ENCODE measurements at places on chromosomes 12 and 14. TPM values are rescaled to one million over a fixed set of nuclear protein-coding genes. Genes with fewer than 3 reads are reported as not detected.

DNA sequence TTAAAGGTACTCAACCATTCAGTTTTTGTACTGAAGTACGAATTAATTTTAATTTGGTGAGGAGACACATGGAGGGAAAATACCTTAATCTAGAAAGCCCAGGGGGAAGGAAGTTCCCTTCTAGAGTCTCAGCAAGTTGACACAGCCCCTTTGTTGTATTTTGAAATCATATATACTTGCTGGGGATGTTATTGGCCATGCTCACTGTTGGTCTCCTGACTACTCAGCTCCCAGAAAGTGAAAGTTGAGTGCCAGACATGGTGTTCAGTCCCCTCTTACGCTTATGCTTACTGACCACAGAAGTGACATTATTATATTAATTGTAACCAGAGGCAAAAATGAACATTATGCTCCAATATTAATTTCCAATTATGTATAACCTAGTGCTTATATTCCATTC lies 28.1 kb downstream of the ARF6 start:
- no peak for DNase-seq

The MTA1 gene
- 51.5 TPM for total RNA-seq

- DNase-seq = no peak
Observed at GRCh38 chr12:5522432-5523335, 90.8 kb downstream of the NTF3 start.

GRCh38 chr12:12474471-12474928 lies 88.2 kb downstream of the DUSP16 start:
- no peak for DNase-seq

GRCh38 chr14:69059658-69060623 lies 80.8 kb upstream of the ACTN1 start:
- DNase-seq = no peak

DNA sequence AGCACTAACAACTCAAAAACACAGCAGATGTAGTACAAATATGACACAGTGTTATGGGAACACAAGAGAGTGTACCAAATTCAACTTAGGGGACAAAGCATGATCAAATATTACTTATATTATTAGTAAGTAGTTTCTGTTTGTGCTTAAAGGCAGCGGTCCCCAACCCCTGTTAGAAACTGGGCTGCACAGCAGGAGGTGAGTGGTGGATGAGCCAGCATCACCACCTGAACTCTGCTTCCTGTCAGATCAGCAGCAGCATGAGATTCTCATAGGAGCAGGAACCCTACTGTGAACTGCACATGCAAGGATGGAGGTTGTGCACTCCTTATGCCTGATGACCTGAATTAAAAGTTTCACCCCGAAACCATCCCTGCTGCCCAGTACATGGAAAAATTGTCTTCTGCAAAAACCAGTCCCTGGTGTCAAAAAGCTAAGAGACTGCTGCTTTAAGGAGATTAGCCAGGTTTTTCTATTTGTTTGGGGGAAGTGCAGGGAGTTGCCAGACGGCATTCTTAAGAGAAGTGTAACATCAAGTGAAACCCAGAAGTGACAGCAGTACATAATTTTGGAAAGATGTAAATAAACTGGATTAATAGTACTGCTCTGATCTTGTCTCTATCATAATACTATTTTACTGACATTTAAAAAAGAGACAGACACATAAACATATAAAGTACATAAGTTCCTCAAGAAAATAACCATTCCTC lies 26.7 kb downstream of the GTF2A1 start:
- no peak for DNase-seq

DNA sequence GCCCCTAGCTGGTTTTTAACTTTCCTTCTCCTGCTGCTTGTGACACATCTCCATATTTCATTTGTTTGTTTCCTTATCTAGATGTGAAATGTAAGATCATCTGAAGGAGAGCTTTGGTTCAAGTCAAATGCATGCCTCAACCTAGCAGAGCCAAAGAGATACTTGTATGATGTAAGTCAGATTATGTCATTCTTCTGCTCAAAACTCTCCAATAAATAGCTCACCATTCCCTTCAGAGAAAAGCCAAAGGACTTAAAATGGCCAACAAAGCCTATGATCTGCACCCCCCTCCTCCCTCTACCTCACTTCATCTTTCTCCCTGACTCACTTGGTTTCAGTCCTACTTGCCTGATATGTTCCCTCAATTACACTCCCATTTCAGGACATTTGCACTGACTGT lies 68.1 kb downstream of the COX16 start:
- DNase-seq = no peak

- no peak for DNase-seq
Observed at GRCh38 chr12:11508699-11509098, 113.3 kb upstream of the PRB2 start.

DNA sequence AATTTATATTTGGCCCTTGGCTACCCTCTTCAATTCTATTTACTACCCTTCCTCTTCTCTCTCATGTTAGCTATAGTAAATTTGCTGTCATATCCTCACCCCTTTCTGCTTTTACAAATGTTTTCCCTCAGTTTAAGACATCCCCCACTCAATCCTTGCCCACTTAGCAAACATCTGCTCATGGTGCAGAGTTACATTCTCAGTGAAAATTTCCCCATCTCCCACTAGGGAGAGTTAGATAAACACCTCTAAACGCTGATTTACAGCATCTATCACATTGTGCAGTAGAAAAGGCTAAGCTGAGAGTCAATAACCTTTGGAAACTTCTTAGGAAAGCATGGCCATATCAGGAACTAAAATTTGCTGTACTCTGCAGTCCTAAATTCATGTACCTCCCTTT lies 69.0 kb downstream of the DENND5B start:
- no peak for DNase-seq

- DNase-seq = no peak
Observed at GRCh38 chr12:98635657-98636323, 8.8 kb downstream of the IKBIP start.

GRCh38 chr12:110355073-110355472 lies 48.4 kb downstream of the ANAPC7 start:
- no peak for DNase-seq

DNA sequence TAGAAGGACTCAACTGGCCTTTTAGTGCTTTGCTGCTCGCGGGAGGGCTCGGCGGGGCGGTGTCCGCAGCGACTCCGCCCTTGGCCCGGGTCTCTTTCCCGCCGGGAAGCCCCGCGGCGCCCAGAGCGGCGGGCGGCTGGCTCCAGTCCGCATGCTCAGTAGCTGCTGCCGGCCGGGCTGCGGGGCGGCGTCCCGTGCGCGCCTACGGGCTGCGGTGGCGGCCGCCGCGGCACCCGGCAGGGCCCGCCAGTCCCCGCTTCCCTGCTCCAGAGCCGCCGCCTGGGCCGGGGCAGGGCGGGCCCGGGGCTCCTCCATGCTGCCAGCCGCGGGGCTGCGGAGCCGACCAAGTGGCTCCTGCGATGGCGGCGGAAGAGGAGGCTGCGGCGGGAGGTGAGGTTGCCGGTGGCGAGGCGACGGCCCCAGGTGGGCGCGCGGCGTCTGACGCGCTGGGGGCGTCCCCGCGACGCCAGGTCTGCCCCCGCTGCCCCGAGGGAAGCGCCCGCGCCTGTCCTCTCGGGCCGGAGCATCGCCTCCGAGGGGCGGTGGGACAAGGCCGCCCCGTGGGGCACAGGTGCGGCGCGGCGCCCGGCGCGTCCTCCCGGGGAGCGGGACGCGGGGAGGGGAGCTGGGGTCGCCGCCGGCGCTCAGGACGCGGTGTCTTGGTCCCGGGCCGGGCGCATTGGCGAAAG lies at the start of gene BMAL2:
BMAL2 (plus strand) TSS at position 123 of the 689 bp plus-strand sequence; CDS start at position 360, 237 bp downstream.
- DNase-seq = no peak

The SPX gene
- 0.95 TPM for total RNA-seq

The APEX1 gene
- total RNA-seq = 21.2 TPM

DNA sequence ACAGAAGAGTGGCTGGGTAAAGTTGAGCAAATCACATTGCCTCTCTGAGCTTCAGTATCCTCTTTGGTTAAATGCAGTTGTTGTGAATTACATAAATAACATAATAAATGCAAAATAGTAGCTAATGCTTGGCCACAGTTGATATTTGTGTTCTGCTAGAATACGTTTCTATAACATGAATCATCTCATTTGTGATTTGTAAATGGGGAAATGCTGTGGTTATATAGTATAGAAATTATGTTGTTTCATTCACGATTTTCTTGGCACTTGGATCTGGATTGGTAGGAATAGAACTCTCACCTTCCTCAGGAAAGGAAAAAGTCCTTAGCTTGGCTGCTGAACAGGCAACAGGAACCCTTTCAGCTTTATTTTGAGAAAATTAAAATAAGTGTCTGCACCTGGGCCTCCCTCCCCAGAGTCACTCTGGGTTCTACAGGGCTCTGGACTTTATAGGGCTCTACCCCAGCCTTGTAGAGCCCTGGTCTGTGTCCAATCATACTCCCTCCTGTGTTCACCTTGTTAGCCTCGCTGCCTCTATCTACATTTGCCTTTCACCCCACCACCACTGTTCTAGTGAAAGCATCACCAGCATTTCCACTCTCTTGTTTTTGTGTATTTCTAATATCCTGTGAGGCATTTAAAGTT lies 107.7 kb upstream of the BCAT1 start:
- no peak for DNase-seq

The GYS2 gene
- not detected for total RNA-seq

DNA sequence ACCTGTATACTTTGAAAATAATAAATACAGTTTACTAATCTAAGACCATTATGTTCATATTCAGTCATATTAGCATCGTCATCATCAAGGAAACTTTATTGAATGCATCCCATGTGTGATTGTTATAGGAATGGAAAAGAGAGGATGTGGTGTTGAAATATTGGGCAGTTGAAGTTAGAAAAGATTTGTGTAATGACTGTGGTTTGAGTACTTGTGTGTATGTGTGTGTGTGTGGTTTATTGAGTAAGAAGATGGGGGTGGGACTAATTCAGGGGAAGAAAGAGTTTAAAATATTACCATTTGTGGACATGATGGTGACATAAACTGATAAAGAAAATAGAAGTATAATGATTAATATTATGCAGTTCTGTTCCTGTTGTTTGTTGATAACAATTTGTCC lies 238.7 kb upstream of the SEL1L start:
- DNase-seq = no peak

- no peak for DNase-seq
Observed at GRCh38 chr12:59977779-59978178, 381.9 kb downstream of the SLC16A7 start.

The NKX2-1 gene
- not detected for total RNA-seq

The ART4 gene
- total RNA-seq = 4.8 TPM

The REP15 gene
- 0.95 TPM for total RNA-seq

GRCh38 chr12:77833329-77833728 lies 2.6 kb downstream of the NAV3 start:
- DNase-seq = no peak

DNA sequence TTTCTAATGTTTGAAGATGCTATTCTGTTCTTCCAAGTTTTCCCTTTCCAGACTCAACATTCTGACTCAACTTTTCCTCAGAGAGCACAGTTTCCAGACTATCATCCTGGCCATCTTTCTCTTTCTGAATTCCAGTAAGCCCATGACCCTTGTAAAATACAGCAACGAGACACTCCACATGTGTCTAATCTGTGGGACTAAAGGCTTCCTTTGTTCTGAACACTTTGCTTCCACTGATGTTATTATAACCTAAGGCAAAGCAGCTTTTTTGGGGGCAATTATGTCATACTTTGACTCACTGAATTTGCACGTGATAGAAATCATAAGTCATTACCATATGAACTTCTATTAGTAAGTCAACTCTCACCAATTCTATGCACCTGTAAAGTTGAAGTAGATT lies 6.3 kb upstream of the ART4 start:
- peak; percentile 74 for DNase-seq

GRCh38 chr12:70032076-70032475 lies 207.0 kb downstream of the MYRFL start:
- no peak for DNase-seq

DNA sequence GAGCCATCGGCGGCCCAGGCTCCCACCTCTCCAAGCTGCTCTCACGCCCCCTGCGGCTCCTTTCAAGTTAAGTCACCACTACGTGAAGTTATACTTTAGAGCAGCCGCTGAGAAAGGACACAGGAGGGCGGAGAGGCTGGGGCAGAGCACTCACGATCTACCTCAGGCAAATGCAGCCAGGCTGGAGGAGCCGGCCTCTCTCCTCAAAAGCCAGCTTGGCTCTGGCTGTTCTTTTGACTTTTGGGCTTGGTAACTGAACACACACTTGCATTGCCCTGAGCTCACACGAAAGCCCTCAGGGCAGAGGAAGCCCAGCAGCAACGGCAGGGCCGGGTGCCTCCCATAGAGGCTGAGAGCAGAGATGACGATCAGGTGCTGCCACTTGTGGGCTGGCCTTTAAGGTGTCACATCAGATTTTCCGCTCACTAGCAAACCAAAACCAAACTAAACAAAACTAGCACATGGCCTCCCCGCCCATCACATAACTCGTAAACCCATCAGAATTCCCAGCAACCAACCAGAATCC lies 75.2 kb downstream of the PITPNM2 start:
- DNase-seq = peak; percentile 57

DNA sequence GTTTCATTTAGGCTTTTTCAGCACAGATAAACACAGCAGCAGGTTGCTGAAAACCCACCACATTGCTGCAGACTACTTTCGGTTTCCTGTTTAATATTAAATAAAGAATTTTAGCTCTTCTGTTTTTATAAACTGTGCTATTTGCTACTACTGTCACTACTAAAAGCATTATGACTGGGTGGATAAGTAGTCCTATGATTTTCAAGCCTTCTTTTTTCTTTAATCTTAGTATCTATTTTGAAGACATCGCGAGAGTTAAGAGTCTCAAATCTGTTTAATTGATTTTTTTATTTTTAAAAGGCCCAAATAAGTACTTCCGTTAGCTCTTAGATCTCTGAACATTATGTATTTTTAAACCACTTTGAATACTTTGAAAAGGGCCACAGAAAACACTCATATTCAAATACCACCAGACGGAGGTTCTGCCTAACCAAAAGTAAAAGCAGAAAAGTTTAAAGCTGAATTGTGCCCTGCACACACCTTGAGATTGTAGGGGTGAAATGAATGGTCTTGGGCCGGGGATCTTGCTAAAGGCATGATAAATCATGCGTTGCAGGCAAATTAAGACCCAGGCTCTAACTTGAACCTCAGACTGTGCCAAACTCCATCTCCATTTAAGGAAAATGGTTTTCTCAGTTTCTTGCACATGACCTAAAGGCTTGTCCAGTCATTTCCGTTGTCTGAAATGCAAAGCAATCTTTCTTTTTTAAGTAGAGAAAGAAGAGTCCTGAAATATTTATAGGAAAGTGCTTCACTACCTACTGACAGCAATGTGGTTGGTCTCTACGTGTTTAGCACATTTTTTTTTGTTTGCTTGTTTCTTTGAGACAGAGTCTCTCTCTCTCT lies 13.6 kb upstream of the FOXN3 start:
- DNase-seq = no peak

GRCh38 chr12:52293926-52294325 lies 2.6 kb upstream of the KRT81 start:
- DNase-seq = no peak

DNA sequence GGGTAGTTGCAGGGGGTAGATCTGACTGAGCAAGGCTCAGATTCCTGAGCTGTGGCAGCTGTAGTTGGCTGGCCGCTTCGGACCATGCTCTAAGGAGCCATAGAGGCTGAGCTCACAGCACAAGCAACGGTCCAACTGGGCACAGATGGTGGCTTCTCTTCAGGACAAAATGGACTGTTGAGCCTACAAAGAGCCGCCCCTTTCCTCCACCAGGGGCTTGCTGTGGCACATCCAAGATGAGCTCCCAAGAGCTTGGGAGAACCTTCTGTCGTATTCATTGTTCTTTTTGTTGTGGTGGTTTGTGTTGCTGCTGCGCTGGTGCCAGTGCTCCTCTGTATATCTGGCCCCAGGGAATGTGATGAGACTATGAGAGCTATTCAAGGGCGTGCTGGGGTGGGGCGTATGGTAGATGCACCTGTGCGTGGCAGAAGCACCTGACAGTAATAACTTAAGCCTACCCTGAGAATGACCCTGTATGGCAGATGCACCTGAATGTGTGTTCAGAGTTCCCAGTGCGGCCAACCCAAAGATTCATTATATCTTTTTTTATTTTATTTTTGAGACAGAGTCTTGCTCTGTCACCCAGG lies 17.8 kb upstream of the LGALS3 start:
- no peak for DNase-seq

The ASIC1 gene
- total RNA-seq = 2.7 TPM

The RNASE7 gene
- total RNA-seq = not detected
